ENCODE measurements at places on chromosomes 7 and 10. TPM values are rescaled to one million over a fixed set of nuclear protein-coding genes. Genes with fewer than 3 reads are reported as not detected.

Gene KNDC1
- 1.2 TPM for total RNA-seq

Gene OLAH
- not detected for total RNA-seq

DNA sequence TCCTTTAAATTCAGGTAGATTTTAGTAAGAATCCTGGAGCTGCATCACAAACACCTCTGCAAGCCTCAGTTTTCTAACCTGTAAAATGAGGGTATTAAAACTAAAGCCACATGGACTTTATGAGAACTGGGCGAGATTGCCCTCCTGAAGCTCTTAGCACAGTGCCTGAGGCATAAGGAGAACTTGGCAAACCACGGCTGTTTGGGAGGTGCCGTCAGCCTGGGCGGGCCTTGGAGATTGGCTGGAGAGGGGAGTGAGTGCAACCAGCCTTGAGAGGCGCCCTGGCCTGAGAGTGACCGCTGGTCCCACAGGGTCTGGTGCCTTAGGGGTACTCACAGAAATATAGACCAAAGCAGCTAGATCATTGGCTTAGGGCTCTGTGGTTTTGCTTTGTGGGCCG lies 5.4 kb upstream of the TNS3 start:
- no peak for DNase-seq

DNA sequence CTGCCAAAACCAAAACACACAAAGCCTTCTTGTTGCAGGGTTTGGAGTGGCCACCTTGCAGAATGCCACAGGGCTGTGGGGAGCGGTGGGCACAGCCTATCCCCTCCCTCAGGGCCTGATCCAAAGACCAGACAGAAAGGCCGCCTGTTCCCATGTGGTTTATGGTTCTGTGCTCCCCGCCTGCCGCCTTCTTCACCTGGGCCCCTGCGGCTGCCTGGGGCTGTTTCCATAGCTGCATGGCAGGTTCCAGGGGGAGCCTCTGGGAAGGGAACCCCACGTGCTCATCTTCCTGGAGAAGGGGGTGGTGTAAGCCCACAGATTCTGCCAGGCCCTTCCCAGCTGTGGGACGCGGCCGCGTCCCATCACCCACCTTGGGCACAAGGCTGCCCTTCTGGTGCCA lies 70.7 kb upstream of the EZH2 start:
- DNase-seq, result no peak

Gene HOXA2
- total RNA-seq, result 1.4 TPM

Gene ANKRD1
- 6.8 TPM for total RNA-seq

DNA sequence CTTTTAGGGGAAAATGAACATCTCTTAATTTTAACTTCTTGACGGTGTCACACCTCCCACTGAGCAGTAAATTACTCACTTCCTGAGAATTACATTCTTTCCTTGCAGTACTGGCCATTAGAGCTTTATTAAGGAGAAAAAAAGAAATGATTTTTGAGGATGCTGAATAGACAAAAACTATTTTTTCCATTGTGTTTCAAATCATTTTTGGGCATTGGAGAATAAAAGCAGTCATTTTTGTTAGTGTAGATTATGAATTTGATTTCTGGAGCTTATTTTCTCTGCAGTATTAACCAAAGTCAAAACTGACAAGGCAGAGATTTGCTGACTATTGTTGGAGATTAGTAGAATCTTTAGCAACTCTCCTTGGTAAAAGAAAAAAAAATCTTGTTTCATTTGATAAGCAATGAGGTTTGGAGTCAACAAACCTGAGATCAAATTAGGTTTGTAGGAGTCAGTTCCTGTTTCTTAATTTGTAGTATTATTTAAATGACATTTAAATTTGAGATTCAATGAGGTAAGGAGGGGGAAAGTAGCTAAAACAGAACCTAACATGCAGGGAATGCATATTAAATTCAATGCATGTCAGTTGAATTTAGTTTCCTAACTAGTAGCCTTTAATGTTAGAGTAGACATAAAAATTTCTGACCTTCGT lies 70.6 kb downstream of the AP3M1 start:
- no peak for DNase-seq

Gene PIP
- total RNA-seq, result not detected

All from urinary bladder (tissue), 4 donors.